Stimulated activated CD4-positive, alpha-beta T cell treated with anti-CD3 and anti-CD28 coated beads, TNF-alpha, amount 100 ng/mL, for 48 hours (primary cell): ENCODE measurements at places on chromosomes 2 and 18.

- no peak for DNase-seq
Observed at GRCh38 chr2:180991820-180992219, 11.4 kb downstream of the UBE2E3 start.

GRCh38 chr2:69490486-69490885 is 53.3 kb upstream of the NFU1 start:
- no peak for DNase-seq

DNA sequence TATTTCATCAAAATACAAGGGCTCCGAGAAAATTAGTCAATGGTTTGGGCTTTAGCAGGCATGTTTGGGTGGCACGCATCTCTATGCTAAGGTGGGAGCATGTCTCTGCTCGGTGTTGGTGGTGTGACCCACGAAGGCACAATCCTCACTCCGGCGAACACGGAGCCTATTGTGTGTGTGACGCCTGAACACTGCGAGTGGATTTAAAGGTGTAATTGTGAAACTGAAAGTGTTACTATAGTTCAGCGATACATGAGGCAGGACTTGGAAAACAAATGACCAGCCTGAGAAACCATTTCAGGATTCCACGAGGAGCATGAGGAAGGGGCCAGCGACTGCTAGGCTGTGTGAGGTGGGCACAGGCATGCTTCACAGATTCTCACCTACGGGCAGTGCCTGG is 41.7 kb upstream of the LDLRAD4 start:
- no peak for DNase-seq

DNA sequence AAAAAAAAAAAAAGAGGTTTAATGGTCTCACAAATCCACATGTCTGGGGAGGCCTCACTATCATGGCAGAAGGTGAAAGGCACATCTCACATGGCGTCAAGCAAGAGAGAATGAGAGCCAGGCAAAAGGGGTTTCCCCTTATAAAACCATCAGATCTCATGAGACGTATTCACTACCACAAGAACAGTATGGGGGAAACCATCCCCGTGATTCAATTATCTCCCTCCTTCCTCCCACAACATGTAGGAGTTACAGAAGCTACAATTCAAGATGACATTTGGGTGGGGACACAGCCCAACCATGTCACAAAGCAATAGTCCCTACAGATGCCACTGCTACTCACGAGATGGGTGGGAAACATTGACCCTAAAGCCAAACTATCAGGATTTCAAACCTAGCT is 392.7 kb upstream of the ID2 start:
- no peak for DNase-seq

DNA sequence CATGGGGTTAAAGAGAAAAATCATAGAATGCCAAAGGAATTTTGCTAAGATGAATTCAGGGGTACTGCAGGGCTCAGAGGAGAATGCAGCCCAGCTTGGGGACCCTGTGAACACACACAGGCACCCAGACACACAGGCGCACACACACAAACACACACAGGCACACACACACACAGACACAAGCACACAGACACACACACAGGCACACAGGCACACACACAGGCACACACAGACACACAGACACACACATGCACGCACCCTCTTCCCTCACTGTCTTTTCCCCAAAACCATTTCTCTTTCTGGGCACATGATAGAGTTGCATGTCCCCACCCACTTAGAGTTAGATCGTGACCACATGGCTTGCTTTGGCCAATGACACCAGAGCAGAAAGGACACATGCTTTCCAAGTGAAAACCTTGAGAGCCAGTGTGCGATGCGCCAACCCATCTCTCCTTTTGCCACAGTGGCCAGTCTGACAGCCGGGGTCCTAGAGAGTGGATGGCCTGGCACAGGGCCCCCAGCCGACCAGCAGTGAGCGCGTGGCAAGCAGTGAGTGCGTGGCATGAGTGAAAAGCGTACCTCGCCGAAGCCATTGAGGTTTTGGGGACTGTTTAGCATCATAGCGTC is 163.3 kb downstream of the KLHL29 start:
- no peak for DNase-seq

DNA sequence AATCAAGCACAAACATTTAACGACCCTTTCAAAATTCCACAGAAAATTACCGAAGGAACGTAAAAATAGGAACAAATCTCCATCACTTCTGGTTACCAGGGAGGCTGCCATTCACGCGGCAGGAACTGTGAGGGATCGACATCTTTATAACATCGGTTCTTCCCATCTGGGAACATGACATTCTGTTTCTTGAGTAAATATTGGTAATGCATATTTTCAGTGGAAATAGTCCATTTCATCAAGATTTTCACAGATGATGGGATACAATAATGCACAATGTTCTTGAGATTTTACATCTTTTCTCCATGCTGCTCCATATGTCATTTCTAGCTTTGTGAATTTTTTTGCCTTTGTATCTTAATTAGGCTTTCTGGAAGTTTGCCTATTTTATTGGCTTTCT is 10.0 kb downstream of the ADD2 start:
- DNase-seq, result no peak

- no peak for DNase-seq
Observed at GRCh38 chr2:46268196-46268595, 29.0 kb upstream of the EPAS1 start.

DNA sequence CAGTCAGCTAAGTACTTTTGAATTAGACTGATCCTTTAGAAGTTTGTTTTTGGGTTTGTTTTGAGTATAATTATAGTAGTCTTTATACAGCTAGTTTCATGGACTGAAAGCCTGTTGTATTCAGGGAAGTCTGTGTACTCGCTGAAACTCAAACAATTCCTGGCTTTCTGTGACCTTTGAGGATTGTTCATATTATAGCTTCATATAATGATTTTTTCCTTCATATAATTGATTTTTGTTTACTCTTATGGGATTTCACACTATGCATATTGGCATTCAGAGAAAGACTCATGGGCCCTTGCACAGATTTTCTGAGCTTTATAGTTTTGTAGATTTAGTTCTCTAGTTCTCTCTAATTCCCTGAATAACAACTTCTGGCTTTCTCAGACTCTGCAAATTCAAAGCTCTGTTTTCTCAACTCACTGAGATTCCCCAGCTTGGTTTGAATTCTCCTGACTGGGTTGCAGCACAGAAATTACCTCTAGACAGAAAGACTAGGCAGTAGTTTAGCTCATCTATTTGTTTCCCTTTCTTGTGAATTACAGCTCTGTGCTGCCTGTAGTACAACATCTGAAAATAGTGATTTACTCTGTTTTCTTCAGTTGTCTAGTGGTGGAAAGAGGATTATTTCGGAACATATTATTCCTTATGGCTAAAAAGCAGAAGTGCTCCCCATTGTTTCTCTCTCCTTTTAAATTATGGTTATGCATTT is 495.9 kb upstream of the CNTNAP5 start:
- no peak for DNase-seq

- no peak for DNase-seq
Observed at GRCh38 chr2:42513252-42513918, 19.6 kb upstream of the KCNG3 start.

- DNase-seq, result no peak
Observed at GRCh38 chr2:187003038-187003554, 154.1 kb upstream of the ZSWIM2 start.

DNA sequence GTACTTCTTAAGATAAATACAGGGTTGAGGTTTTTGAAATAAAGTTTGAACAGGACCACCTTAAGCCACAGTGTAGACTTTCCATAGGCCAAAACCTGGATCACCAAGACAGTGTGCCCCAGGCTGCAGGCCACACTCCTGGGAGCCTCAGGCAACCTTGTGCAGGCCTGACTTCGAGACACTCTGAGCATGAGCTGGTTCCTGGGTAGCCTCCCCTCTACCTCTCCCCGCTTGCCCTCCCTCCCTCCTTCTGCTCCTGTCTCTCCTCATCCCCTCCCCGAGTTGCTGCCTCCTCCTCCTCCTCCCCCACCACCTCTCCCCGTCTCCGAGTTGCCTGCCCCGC is 10.6 kb upstream of the PROC start:
- no peak for DNase-seq

DNA sequence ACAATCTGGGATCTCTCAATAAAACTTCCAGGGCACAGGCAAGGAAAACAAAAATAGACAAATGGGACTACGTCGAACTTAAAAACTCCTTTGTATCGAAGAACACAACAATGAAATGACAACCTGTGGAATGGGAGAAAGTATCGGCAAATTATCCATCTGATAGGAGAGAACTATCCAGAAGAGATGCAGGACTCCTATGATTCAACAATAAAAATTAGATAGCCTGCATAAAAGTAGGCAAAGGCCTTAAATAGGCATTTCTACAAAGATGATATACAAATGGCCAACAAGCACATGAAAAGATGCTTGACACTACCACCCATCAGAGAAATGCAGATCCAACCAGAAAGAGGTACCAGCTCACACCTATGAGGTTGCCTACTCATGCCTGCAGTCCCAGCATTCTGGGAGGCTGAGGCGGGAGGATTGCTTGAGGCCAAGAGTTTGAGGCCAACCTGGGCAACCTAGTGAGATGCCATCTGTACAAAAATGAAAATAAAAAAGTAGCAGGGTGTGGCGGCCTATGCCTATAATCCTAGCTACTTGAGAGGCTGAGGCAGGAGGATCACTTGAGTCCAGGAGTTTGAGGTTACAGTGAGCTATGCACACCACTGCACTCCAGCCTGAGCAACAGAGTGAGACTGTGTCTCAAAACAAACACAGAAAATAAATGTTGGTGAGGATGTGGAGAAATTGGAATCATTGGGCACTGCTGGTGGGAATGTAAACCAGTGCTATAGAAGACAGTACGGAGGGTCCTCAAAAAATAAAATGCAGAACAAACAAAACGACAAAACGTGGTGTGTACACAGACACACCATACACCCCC is 21.6 kb downstream of the TWIST2 start:
- no peak for DNase-seq

- DNase-seq, result no peak
Observed at GRCh38 chr2:83665894-83666293, 793.2 kb downstream of the SUCLG1 start.

DNA sequence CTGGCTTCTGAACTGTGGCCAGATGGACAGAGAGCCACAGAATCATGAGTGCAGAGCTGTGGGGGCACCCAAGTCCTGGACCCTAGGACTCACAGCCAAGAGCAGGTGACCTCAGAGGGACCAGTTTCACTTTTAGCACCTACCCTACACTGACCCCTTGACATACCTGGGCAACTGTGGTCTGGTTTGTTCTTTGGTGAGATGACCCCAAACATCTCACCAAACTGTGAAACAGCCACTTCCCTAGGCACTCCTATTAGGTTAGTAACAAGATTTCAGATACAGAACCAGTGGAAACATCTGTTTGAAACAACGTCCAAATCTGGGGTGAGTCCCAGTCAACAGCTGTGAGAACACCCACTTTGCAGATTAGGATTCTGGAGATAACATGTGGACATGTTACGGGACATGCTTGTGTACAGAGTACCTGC is 1.9 kb upstream of the ZFP36L2 start:
- no peak for DNase-seq

GRCh38 chr2:105361102-105361889 is 24.0 kb downstream of the C2orf49 start:
- DNase-seq, result peak; percentile 8
